ENCODE measurements at places on chromosomes 11 and 22.

GRCh38 chr11:115892016-115892415, 387.8 kb upstream of the CADM1 start:
- DNase-seq, result no peak

DNA sequence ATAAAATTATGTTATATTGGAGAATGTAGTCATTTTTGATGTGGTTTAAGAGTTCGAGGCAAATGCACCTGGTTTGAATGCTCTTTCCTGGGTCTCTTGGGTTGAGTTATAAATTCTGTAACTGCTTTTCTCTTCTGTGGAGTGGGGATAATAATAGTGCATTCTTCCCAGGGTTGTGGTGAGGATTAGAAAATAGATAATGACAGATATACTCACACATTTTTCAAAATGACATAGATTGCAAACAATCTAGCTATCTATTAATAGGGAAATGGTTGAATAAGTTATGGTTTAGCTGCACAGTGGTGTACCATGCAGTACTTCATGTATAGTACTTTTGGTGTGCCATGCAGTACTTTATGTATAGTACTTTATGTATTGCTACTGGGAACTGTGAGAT, 67.4 kb downstream of the SWAP70 start:
- DNase-seq, result no peak

DNA sequence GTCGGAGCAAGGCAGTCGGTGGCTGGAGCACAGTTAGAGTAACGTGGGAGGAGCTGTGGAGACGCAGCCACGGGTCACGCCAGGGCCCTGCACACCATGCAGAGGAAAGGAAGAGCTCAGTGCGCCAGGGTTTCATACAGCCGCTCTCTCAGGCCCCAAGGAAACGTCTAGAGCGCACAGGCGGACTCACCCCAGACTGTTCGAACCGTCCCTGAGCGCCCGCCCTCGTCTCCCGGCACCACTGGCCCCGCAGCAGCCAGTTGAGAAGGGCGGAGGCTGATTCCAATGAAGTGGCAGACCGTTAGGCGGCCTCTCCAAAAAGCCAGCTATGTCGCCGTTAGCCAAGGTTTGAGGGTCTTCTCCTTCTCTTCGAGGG, 483 bp upstream of the HYLS1 start:
- no peak for DNase-seq

DNA sequence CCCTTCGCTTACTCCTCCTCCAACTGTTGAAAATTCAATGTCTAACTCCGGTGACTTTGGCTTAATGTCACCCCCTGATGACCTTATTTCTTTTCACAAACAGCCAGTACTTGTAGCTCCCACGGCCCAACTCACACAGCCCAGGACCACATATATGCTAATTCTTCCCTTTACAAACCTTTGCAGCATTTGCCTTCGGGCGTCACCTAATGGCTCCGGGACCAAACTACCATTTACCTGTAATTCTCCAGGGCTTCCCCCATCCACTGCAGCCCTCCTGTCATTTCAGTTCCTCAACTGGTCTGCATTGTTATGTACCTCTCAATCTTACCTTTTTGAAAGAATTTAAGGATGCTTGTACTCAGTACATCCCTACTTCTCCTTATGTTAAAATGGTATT, 29.8 kb upstream of the OR56B4 start:
- no peak for DNase-seq

Data from stimulated activated CD4-positive, alpha-beta T cell treated with anti-CD3 and anti-CD28 coated beads, Interleukin-1b, Interleukin-23, amount 100 ng/mL, for 4 hours (primary cell).